ENCODE measurements at places on chromosomes 3 and 15. TPM values are rescaled to one million over a fixed set of nuclear protein-coding genes. Genes with fewer than 3 reads are reported as not detected.

RFT1 gene
- 8.5 TPM for total RNA-seq

LPP gene
- total RNA-seq: 45.6 TPM

PTH1R gene
- total RNA-seq: not detected

DGKG gene
- not detected for total RNA-seq

CD96 gene
- total RNA-seq: 205 TPM
